ENCODE measurements at places on chromosomes 3 and 15. TPM values are rescaled to one million over a fixed set of nuclear protein-coding genes. Genes with fewer than 3 reads are reported as not detected.

IMPG2 gene
- total RNA-seq: 0.58 TPM

ARL13B gene
- total RNA-seq: 6.5 TPM

GOLGA6D gene
- total RNA-seq: not detected

SLC25A38 gene
- 38.2 TPM for total RNA-seq

PRR23A gene
- total RNA-seq: not detected

CYP11A1 gene
- total RNA-seq: not detected

TBCCD1 gene
- 14.4 TPM for total RNA-seq

SOX2 gene
- not detected for total RNA-seq

FSTL1 gene
- total RNA-seq: 0.23 TPM

CCK gene
- not detected for total RNA-seq

SNURF gene
- 10.2 TPM for total RNA-seq

STRIT1 gene
- total RNA-seq: not detected

SERPINI1 gene
- 1.7 TPM for total RNA-seq

TGM5 gene
- total RNA-seq: not detected

CELF6 gene
- 0.91 TPM for total RNA-seq

TMCO5A gene
- not detected for total RNA-seq

LTF gene
- total RNA-seq: not detected

LSAMP gene
- not detected for total RNA-seq

KLHL6 gene
- total RNA-seq: 51.0 TPM

TRPC1 gene
- 1.0 TPM for total RNA-seq

DBR1 gene
- 19.7 TPM for total RNA-seq

CNTN6 gene
- not detected for total RNA-seq

CLRN1 gene
- not detected for total RNA-seq

APOD gene
- total RNA-seq: not detected

QRICH1 gene
- total RNA-seq: 131 TPM

PPM1L gene
- 5.8 TPM for total RNA-seq

FYTTD1 gene
- 52.0 TPM for total RNA-seq
